ENCODE measurements at places on chromosomes 13 and 19.
A peak's percentile ranks its signal among the peaks of the same experiment; 100 is the strongest.

DNA sequence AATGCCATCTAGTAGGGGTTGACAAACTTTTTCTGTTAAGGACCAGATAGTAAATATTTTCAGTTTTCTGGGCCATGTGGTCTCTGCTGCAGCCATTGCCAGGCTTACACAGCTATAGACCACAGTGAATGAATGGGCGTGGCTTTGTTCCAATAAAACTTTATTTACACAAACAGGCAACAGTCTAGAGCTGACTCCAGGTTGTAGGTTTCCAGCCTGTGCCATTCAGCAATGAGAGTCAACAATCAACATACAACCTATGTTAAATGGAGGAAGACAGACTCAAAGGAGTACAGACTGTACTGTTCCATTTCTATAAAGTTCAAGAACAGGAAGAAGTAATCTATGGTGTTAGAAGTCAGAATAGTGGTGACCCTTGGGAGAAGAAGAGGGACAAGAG is 15.2 kb upstream of the IZUMO2 start:
- no peak for DNase-seq

- DNase-seq: no peak
Measured at GRCh38 chr19:18437491-18438330, at the start of gene ISYNA1. ISYNA1 (minus strand) TSS chr19:18438133; CDS start chr19:18437979, 154 bp downstream.

GRCh38 chr13:77898097-77898496 is 20.5 kb downstream of the EDNRB start:
- DNase-seq: no peak

GRCh38 chr19:41398050-41398418 is 416 bp downstream of the BCKDHA start:
- DNase-seq: no peak

GRCh38 chr19:3673506-3674439 is 26.5 kb downstream of the PIP5K1C start:
- DNase-seq: no peak

DNA sequence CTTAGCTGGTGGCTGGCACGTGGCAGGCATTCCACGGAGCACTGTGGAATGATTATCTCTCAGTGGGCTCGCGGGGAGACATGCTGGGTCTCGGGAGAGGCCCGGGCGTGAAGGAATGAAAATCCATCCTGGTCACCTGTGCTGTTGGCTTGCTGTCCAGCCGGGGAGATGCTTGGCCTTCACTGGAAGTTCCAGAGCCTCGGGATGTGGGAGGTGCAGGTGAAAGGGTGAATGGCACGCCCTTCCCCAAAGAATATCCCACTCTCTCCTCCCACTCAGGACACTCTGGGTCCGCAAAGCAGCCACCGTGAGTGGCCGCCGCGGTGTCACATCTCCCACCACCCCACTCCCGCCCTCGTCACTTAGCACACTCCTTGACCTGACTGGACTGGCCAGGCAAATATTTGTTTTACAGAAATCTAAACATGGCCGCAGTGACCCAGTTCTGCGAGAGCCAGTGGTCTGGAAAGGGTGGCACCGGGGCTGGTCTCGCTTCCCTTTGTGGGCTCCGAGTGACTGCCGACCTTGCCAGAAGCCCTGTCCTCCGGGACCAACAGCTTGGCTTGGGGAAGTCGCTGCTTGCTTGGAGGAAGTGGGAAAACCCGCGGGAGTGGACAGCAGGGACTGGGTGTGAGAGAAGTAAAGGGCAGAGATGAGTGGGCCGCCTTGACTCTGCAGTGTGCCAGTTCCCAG is 8.0 kb downstream of the DPP9 start:
- no peak for DNase-seq

- no peak for DNase-seq
Measured at GRCh38 chr19:19061506-19061905, 2.3 kb upstream of the SLC25A42 start.

- no peak for DNase-seq
Measured at GRCh38 chr13:49833402-49833801, 40.9 kb upstream of the KPNA3 start.

DNA sequence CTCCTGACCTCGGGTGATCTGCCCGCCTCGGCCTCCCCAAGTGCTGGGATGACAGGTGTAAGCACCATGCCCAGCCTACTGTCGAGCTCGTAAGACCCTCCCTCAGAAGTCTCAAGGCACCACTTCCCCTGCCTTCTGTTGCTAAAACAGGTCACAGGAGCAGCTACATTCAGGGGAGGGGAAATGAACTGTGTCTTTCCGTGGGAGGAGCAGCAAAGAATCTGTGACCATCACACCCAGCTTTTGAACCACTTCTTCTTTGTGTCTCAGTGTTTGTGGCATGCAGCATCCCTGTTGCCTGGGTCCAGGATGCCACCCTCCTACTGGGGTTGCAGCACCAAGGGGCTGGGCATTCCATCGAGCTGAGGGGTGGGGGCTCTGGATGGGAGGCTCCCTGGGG is 7.7 kb upstream of the CSNK1G2 start:
- DNase-seq: no peak

GRCh38 chr19:8261347-8261746 is 46.8 kb downstream of the CD320 start:
- no peak for DNase-seq

DNA sequence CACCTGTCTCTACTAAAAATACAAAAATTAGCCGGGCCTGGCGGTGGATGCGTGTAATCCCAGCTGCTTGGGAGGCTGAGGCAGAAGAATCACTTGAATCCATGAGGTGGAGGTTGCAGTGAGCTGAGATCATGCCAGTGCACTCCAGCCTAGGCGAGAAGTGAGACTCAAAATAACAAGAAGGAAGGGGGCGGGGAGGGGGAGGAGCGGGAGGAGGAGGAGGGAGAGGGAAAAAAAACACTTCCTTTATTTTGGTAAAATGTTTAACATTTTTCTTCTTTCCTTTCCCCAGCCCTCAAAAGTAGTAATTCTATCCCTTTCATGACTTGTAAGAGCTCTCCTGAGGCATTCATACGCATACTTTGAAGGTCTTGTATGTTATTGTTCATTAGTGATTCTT is 44.3 kb downstream of the SPRY2 start:
- DNase-seq: no peak

- DNase-seq: peak; percentile 61
Measured at GRCh38 chr13:26019881-26020870, 31.6 kb downstream of the SHISA2 start.

GRCh38 chr13:109162248-109163036 is 533.0 kb downstream of the MYO16 start:
- no peak for DNase-seq

- DNase-seq: no peak
Measured at GRCh38 chr19:49110567-49110966, 3.6 kb upstream of the LIN7B start.

GRCh38 chr13:67932991-67933390 is 702.9 kb upstream of the PCDH9 start:
- DNase-seq: no peak

DNA sequence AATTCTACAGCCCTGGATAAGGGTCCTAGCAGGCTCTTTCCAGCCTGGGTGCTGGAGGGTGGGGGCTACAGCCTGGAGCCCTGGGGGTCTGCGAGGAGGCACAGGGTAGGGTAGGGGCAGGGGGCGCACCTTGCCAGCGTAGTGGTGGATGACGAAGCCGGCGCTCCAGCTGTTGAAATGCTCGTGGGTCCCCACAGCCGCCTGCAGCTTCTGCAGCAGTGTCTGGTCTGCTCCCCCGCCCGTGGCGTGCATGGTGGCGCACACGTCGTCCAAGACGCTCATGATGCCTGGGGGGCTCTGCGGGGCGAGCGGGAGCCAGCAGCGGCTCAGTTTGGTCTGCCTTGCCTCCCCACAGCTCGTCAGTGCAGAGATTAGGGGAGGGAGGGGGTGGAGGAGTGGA is 30.2 kb upstream of the ZNF414 start:
- DNase-seq: no peak

DNA sequence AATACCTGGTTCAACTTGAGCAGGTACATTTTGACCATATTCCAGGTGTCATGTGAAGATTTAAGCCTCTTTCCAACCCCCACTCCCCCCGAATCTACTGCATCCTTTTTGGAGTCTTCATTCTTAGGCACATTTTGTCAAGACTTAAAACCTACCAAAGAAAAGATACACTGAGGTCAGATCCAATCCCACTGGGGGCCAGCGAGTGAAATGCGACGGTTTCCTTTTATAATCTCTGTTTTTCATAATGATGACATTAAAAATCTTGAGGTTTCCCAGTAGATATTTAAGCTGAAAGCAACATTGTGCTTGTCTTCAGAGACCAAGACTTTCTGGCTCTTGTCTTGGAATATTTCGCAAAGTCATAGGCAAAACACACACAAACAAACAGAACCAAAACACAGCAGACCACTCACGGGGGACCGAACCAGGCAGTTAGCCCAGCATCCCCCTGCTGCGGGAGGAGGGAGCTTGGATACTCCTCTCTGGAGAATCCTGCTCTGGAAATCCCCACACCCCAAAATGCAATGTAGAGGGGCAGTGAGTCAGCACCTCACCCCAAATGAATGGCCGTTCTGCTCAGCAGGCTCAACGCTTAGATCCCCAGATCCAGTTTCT is 506 bp upstream of the GAS6 start:
- no peak for DNase-seq

GRCh38 chr19:1690699-1691307 is 38.4 kb upstream of the TCF3 start:
- DNase-seq: no peak

- DNase-seq: no peak
Measured at GRCh38 chr13:105008604-105009003, 1526.9 kb downstream of the EFNB2 start.

DNA sequence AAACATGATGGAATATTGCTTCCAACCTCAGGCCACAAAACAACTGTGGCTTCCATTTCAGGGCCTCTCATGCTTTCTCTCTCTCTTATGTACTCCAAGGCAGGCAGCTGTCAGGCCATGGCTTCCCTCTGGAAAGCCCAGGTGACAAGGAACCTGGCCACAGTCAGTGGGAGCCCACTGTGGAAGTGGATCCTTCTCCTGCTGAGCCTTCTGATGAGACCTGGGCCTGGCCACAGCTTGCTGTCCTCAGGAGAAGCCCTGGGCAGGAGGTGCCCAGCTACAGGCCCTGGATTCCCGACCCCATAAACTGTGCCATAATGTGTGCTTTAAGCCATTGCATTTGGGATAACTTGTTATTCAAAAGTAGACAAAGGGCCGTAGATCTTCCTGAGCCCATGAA is 71.2 kb downstream of the SPACA7 start:
- DNase-seq: no peak

DNA sequence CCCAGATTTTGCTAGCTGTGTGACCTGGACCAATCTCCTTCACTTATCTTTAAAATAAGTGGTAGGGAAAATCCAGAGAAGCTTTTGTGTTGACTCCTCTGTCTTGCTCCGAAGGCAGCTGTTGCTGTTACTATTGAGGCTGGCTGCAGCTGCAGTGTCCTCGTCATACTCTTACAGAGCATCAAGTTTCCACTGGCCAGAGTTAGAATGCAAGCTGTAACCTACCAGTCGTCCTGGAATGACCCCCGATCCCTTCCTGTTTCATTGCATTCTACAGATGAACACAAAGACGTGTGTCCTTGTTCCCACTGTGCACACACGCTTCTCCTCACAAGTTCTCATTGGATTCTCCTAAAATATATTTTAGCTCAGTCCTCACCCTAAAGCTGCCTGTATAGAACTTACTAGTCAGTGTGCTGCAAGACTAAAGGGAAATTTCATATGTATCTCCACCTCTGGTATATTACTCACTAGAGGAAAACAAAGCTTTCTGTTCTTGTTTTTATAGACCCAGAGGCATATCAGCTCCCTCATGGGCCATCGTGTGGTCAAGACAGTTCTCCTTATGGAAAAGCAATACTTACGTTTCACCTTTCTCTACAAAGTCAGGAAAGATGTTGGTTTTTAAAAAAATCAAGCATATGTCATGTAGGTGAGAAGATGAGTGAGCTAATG is 589.8 kb downstream of the LMO7 start:
- DNase-seq: no peak

GRCh38 chr13:53310786-53311185 is 282.2 kb downstream of the OLFM4 start:
- no peak for DNase-seq

GRCh38 chr13:71148396-71148795 is 718.6 kb downstream of the DACH1 start:
- no peak for DNase-seq

DNA sequence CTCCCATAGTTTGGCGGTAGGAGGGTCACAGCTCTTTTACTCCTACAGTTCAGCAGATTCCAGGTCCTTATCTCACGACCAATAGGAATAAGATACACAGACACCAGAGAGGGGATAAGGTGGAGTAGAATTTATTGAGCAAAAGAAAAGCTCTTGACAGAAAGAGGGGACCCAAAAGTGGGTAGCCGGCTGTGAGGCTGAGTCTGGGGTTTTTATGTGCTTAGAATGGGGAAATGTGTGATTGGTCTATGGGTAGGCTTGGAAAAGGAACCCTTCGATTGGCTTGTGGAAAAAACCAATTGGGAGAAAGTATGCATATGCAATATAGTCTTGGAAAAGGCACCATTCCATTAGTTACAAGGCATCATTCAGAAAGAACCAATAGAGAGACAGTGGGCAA is 1356.9 kb upstream of the SPRY2 start:
- no peak for DNase-seq

- no peak for DNase-seq
Measured at GRCh38 chr19:33606556-33606955, 15.2 kb upstream of the CHST8 start.

DNA sequence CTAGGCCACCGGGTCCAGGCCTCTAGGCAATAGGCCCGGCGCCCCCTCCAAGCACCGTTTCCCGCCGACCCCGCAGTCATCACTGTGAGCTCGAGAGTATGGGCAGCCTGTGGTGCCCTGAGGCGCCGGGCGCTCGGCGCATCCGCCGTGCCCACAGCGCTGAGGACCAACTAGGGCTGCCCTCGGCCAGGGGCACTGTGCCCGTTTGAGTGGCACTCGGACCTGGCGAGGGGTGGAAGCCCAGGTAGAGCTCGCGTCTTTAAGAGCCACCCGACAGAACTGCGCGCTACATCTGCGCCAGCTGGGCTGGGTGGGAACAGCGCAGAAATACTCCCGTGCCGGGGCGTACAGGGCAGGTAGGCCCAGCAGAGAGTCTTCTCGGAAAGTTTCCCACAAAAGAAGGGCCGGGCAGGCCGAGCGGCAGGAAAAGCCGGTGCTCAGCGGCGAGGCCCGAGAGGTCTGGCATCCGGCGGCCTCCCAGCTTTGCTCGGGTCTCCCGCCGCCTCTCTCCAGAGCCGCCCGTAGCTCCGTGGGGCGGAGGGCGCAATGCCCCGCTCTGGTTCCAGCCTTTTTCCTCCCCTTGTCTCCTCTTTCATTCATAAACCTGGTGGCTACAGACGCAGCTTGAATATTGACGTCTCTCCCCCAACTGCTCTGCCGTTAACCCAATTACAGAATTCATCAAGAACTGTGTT is 5.4 kb upstream of the SOX1 start:
- no peak for DNase-seq

DNA sequence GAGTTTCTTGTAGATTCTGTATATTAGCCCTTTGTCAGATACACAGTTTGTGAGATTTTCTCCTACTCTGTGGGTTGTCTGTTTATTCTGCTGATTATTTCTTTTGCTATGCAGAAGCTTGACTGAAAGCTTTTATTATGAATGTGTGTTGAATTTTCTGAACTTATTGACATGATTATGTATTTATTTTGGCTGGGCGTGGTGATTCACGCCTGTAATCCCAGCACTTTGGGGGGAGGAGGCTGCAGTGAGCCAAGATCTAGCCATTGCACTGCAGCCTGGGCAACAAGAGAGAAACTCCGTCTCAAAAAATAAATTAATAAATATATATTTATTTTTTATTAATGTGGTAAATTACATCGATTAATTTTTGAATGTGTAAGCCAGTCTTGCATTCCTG is 78.9 kb downstream of the DNAJC15 start:
- no peak for DNase-seq

GRCh38 chr19:55076321-55076720 is 652 bp downstream of the EPS8L1 start:
- no peak for DNase-seq

Measured in fibroblast of skin of left quadriceps (primary cell).